ENCODE measurements at places on chromosomes 4 and X. TPM values are rescaled to one million over a fixed set of nuclear protein-coding genes. Genes with fewer than 3 reads are reported as not detected.

DNA sequence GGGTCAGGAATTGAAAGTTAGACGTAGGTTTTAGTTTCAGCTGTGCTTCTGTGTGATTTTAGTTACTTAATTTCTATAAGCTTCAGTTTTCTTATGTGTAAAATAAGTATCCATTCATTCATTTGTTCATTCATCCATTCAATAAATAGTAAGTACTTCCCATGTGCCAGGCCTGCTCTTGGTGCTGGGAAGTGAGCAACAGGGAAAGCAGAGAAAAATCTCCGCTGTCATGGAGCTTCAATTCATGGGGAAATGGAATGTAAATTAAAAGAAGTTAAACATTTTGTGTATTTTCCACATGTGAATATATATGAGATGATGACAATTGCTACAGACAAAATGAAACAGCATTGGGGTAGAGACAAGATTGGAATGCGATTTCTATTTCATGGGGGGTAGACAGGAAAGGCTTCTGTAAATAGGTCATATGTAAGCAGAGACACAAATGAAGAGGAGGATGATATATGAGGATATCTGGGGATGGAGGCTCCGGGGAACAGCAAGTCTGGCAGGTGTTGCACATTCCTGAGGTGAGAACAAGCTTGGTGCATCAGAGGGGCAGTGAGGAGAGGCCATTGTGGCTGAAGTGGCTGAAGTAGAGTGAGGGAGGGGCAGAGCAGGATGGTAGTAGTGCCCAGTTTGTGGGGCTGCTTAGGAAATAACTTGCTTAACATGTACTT is 66.2 kb downstream of the FHIP1A start:
- DNase-seq = no peak

- DNase-seq = no peak
These were observed 124.0 kb upstream of the STIM2 start for GRCh38 chr4:26736621-26737020.

- DNase-seq = no peak
These were observed 23.0 kb downstream of the CASK start for GRCh38 chrX:41900321-41900720.

Gene SEC24B
- 33.9 TPM for total RNA-seq

Gene MAGEC3
- not detected for total RNA-seq

Gene STPG2
- total RNA-seq = not detected

All from left colon (tissue), 2 donors.